Astrocyte of the hippocampus (primary cell): ENCODE measurements at places on chromosomes 3 and 15.
A peak's percentile ranks its signal among the peaks of the same experiment; 100 is the strongest.

DNA sequence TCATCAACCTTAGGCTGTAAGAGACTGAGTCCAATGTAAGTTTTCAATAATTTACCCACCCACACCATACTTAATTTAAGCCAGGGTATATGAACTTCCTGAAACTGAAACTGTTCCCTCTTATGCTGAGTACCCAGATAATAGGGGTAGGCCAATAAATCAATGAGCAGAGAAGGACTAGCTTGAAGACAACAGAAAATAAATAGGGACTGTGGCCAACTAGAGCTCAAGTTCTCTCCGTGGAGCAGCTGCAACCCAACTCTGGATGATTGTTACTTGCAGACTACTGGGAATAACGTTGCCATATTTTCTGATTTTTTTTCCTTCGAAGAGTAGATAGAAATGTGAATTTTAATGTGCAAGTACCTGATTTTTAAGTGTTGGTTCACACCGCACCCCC is 128.0 kb downstream of the ATG7 start:
- no peak for DNase-seq

- DNase-seq, result no peak
These were observed 113.0 kb upstream of the CHD2 start for GRCh38 chr15:92787116-92787515.

GRCh38 chr3:15453991-15454625 is 26.7 kb downstream of the EAF1 start:
- no peak for DNase-seq

DNA sequence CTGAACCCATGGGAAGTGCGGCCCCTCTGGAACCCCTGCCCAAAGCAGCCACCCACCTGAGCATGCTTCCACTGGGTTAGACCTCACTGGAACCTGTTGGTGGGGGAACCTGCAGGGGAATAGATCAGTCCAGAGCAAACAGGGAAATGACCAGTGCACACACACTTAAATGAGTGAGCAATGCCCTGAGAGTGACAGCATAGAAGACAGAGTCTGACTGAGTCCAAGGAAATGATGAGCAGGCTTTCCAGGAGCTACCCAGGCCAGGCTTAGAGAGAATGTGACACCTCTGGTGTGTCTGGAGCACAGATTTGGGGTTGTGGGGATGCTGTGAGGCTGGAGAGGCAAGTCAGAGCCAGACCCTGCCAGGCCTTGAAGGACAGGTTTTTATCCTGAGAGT is 28.5 kb downstream of the PLA1A start:
- DNase-seq, result no peak

DNA sequence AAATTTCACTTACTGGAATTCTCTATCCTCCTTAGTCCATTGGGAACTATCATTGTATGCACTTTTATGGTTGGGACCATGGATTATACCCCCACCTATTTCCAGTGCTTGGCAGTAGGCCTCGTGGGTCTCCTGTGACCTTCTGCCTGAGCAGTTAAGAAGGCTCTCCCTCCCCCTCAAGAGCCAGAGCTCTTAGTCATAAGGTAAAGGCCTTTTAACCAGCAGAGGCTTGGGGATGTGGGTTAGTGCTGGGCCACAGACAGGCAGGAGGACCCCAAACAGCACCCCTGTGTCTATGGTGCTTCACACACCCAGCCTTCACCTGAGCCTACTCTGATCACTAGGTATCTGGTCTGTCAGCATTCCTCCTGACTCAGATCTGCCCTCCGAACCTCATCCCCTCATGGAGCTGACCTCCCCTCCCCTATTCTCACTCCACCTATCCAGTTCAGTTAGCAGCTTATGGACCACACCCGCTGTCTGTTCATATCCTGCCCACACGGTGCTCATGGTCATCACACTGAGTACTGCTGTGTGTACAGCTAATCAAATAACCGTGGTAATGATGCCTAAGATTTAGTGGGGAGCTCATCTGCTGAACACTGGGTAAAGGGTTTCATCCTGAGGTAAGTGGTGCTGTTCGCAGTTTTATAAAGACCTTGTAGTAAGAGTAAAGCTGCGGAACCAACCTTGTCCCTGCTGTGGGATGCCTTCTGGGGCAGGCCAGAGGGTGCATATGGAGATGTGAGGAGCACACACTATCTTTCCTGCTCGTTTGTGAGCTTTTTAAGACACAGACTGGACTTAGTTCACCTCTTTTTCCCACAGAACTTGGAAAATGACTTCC is 40.9 kb downstream of the KLHL18 start:
- DNase-seq, result peak; percentile 34
